ENCODE measurements at places on chromosomes 11 and 22.

DNA sequence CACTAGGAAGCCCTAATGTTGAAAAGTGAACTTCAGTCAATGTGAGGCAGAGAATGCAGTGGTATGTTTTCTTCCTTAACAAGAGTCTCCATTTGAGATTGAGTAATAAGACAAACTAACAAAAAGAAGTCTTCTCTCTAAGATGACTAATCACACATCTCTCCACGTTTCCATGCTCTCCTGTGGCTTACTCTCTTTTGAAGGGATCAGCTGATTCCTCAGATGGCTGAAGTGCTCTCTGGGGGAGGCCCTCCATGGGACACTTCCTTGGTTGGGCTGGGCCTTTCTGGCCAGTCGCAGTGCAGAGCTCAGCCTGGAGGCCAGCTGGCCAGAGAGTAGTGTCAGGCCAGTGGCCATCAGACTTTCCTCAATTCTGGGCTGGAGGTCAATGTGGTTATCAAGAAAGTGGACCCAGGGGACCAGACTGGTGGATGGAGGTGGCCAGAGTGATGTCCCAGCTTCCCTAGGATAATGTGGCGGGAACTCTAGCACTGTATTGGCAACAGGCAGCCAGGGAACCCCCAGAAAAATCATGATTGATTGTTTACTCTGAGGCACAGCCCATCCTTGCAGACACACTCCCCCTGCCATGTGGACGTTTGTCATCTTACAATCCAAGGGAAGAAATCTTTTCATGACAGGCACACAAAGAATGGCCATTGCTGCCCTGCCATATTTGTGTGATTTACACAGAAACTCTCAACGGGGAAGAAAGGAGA lies 14.5 kb downstream of the CSRP3 start:
- no peak for DNase-seq

DNA sequence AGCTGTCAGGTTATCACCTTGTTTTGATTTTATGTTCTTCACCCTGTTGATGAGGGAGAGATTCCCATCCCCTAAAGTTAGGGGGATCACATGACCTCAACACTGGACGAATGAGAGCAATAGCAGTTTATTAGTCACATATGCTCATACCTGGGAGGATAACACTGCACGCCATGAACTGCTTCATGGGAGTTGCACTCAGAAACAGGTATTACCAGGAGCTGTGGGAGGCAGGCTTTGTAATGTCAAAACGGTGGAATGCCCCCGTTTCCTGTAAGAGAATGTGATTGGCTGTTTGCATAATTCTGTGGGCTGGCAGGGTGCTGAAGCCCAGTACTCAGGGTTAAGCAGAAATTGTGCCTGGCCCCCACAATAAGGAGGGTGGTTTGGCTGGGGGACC lies 3.2 kb upstream of the THY1 start:
- DNase-seq: no peak

- no peak for DNase-seq
Measured at GRCh38 chr11:62443390-62444235, 24.8 kb downstream of the SCGB1A1 start.

GRCh38 chr11:76760236-76760635 lies 22.9 kb upstream of the TSKU start:
- no peak for DNase-seq

GRCh38 chr11:47514825-47515647 lies 37.9 kb downstream of the CELF1 start:
- no peak for DNase-seq

Measured in NCI-H774 (cell line).